Stimulated activated CD4-positive, alpha-beta T cell treated with anti-CD3 and anti-CD28 coated beads, Interleukin-12 subunit alpha, Interleukin-12 subunit beta, amount 100 ng/mL, for 48 hours (primary cell): ENCODE measurements at places on chromosomes 2 and 18.

DNA sequence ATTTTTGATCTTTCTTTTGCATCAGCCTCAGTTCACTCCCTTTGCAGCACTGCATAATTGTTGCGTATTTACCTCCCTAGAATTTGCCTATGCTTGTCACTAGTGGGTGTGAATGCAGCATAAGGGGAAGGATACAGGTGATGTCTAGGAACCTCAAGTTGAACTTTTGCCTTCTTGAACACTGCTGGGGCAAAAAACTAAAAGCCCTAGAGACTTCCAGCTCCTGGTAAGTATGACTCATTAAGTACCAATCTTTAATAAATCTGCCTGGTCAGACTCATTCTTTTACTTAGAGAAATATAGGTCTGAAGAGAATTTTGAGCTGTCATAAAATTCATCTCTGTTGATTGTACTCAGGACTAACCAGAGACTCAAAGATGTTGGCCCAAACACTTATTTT, 547.3 kb upstream of the FANCL start:
- DNase-seq = no peak

- no peak for DNase-seq
Measured at GRCh38 chr2:192947352-192947751, 752.6 kb upstream of the TMEFF2 start.

GRCh38 chr2:187658952-187659525, 104.8 kb upstream of the TFPI start:
- no peak for DNase-seq

- no peak for DNase-seq
Measured at GRCh38 chr2:239154971-239155805, 245.6 kb downstream of the HDAC4 start.

DNA sequence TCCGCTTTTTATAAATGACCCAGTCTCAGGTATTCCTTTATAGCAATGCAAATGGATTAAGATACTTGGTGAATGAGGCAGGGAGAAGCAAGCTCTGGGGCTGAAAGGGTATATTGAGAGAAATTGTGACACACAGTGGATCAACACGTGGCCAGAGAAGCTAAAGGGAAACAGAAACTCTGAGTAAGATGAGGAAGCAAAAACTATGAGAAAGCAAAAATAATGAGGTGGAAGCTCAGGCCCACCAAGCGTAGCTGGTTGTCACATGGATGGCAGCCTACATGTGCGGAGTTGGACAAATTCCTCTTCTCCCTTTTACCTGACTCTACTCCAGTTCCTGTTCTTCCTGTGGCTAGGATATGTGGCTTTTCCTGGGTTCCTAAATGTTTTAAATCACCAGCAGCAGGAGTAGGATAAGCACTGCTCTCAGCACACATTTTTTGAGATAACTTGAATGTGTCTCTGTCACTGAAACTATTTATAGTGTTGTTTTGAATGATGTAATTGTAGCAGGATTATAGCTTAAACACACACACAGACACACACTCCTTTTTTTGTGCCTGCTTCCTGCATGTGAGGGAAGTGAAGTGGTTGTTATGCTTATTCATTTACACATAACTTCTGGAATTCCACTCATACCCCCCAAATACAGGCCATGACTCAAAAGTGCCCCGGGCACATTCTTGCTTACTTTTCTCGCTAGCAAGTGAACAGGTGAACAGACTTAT, 30.1 kb upstream of the EPC2 start:
- no peak for DNase-seq

DNA sequence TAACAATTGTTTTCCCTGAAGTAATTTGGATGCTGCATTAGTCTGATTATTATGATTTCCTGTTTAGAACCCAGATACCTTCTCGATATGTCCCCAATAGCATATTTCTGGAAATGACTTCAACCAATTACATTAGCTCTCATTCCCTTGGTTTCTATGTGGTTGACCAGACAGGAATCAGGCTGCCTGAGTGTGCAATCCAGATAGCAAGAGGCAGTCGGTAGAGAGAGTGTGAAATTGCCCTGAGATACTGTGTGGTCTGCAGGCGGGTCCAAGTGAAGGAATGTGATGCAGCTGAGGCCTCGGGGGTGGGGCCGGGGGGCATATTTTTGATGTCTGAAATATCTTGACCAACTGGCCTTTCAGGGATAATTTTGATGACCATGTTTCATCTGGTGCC, 143.9 kb upstream of the ITGA6 start:
- no peak for DNase-seq

DNA sequence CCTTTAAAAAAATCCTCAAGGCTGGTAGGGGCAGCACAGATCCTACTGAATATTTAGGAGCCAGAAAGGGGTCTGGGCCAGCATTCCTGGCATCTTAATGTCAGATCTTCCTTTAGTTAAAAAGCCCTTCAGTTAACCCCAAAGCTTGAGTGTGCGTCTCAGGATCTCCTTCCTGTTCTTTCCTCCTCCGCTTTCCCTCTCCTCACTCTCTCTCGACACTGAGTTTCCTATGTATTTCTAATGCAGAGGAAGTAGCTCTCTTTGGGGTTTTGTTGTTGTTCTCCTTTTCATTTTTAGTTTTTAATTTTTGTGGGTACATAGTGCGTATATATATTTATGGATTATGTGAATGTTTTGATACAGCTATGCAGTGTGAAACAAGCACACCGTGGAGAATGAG, 109.9 kb upstream of the COPS8 start:
- no peak for DNase-seq

DNA sequence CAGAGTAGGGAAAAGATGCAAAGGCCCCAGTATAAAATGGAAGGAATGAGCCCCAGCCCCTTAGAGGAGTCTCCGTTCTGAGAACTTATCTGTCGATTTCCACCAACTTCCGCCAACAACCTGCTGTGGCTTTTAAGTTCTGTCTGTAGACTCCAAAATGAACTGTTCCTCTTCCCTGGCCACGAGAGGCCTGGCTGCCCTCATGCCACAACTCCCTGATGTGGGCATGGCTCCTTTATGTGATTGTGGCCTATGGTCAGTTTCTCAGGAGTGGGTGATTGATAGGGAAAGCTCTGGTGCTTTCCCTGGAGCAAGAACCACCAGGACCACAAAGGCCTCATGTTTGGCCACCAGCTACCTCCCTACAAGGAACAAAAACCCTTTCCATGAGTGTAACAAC, 18.8 kb upstream of the CD207 start:
- DNase-seq = no peak

DNA sequence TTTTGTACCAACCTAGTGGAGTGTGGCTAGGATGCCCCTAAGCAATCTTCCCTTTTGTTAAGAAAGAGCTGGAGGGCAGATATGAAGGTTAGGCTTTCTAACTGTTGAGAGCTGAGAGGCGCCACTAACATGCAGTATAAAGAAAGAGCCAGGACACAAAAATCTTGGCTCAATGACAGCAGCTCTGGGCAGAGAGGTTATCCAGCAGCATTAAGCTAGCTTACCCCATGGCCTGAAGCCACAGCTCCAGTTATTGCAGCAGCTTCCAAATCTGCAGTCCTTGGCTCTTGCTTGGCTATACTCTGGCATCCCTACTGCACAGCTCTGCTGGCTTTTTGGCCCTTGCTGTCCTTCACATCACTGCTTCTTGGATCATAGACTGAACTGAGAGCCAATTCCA, 213.4 kb downstream of the GPD2 start:
- DNase-seq = no peak

DNA sequence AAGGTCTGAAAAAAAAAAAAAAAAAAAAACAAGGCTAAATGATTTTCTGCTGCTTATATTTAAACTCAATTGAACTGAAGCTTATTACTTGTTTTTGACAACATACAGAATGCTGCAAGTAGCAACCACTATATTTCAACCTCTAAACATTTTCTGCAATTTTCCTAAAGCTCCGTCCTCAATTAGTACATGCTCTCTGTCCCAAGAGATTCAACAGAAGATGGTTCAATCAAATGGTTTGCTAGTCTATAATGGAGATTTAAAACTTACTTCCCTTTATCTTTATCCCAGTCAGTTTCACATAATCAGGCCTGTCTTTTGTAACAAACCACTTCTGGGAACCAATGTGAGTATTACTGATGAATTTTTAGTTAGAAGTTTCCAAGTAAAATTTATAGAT, 485.1 kb upstream of the CDH7 start:
- DNase-seq = no peak

GRCh38 chr2:170339750-170340692, 162.1 kb downstream of the MYO3B start:
- no peak for DNase-seq

GRCh38 chr2:68426848-68427579, 40.1 kb downstream of the FBXO48 start:
- no peak for DNase-seq

- no peak for DNase-seq
Measured at GRCh38 chr2:16130541-16130880, 190.2 kb downstream of the MYCN start.

GRCh38 chr2:195572895-195573683, 83.9 kb upstream of the SLC39A10 start:
- DNase-seq = no peak

GRCh38 chr2:95350774-95351597, 51.5 kb upstream of the FAHD2A start:
- no peak for DNase-seq

GRCh38 chr2:170928036-170928823, 823 bp upstream of the GORASP2 start:
- DNase-seq = peak; percentile 9

DNA sequence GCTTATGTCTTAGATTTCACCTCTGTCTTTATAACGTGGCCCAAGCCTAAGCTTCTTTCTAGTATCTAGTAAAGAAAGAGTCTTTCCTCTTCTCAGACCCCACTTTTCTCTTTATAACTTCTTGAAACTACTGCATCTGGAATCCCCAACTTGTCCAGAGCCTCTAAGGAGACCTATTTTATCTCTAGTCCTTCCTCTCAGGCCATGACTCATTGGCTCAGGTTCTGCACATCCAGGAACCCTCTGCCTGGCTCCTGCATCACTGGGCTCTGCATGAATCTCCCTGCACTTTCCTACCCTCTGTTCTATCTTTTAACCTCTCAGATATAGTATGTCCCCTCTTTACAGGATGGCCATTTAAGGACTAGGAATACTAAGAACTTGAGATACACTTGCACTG, 124.7 kb downstream of the DNAH6 start:
- no peak for DNase-seq

DNA sequence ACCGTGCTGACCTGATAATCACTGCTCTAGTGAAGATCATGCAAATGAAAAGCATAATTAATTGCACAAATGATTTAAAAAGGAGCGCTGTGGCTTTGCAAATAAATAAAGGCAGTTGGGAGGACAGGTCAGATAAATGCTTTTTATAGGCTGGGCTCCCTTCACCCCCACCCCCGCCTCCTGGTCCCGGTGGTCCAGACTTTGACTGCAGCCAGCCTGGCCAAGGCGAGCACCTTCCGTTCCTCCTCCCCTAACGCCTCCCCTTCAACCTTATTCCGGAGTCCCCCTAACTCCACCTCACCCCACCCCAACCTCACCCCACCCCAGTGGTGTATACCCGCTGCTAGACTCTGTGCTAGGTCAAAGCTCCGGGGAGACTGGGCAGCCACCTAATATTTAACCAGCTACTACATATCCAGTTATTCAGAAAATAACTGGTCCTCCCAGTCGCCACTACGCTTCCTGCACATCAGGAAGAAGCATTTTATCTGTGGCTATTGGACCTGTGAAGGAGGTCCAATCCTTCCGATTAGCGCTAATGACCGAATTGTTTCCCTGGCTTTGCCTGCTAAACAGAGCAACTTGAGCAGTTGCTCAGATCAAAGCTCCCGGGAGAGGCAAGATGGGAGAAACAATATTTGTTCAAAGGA, 3.7 kb upstream of the SP9 start:
- no peak for DNase-seq

- DNase-seq = no peak
Measured at GRCh38 chr2:120896126-120896525, 160.5 kb downstream of the GLI2 start.

GRCh38 chr2:117801826-117802225, 12.7 kb upstream of the DDX18 start:
- no peak for DNase-seq

- no peak for DNase-seq
Measured at GRCh38 chr2:226447338-226448300, 352.0 kb downstream of the IRS1 start.

GRCh38 chr18:37392648-37393047, 172.9 kb downstream of the CELF4 start:
- no peak for DNase-seq
